ENCODE measurements at places on chromosomes 4 and X.

- no peak for DNase-seq
Measured at GRCh38 chrX:73289039-73289438, 74.4 kb upstream of the NAP1L2 start.

- no peak for DNase-seq
Measured at GRCh38 chr4:135510582-135510981, 1309.0 kb upstream of the PABPC4L start.

DNA sequence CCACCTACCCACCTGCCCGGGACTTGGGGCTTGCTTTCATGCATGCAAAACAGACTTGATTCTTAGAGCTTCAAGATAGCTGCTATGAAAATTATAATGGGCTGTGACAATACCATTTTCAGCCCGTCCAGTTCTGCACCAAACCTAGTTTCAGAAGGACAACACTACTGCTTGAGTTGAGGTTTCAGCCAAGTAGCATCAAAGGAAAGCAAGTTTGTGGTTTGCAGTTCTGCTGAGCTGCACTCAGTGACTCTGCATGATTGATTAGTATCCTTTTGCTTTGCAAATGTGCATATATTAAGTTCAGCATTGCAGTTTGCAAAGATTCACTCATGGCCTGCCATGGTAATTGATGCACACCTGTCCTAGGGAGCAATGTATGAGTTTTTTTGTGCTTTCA, 442.7 kb downstream of the RPA4 start:
- no peak for DNase-seq

GRCh38 chr4:125091-125771, 930 bp downstream of the ZNF718 start:
- DNase-seq: no peak

- no peak for DNase-seq
Measured at GRCh38 chrX:9913146-9913433, 54.1 kb upstream of the CLDN34 start.

DNA sequence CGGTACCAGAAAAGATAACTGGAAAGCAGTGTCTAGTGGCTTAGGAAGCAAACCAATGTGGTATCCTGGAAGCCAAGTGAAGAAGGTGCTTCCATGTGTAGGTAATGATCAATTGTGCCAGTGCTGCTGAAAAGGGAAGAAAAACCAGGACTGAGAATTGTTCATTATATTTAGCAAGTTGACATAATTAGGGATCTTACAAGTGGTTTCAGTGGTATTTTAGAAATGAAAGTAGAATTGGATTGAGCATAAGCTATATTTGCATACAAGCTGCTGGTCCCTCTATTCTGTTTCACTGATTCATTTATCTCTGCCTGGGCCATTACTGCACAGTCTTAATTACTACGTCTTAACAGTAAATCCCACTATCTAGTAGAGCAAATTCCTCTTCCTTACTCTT, 32.3 kb downstream of the PRDM8 start:
- DNase-seq: no peak

GRCh38 chrX:119516157-119516702, 48.0 kb downstream of the SLC25A5 start:
- DNase-seq: peak; percentile 63

- DNase-seq: peak; percentile 10
Measured at GRCh38 chr4:123588631-123589241, 192.1 kb downstream of the SPRY1 start.

GRCh38 chrX:20244931-20245330, 21.8 kb downstream of the RPS6KA3 start:
- DNase-seq: no peak

- DNase-seq: no peak
Measured at GRCh38 chrX:68877606-68878005, 48.8 kb downstream of the EFNB1 start.

DNA sequence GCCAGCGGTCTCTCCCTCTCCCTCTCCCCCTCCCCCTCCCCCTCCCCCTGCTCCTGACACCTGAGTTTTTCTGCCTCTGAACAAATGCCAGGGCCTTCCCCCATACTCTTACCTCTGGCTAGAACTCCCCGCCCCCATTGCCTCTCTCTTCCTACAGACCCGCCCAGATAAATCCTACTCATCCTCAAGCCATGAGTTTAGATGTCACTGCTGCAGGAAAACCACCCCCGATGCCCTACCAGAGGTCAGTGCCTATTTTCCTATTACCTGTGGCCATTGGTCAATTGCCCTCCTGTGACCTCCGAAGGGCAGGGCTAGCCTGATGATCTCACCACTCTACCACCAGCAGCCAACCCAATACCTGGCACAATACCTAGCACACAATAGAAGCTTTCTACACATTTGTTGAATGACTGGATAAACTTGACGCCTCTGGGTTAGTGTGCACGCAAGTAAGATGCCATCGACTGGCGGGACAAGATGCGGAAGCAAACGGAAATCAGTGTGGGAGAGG, 43.7 kb downstream of the SLC2A9 start:
- no peak for DNase-seq

DNA sequence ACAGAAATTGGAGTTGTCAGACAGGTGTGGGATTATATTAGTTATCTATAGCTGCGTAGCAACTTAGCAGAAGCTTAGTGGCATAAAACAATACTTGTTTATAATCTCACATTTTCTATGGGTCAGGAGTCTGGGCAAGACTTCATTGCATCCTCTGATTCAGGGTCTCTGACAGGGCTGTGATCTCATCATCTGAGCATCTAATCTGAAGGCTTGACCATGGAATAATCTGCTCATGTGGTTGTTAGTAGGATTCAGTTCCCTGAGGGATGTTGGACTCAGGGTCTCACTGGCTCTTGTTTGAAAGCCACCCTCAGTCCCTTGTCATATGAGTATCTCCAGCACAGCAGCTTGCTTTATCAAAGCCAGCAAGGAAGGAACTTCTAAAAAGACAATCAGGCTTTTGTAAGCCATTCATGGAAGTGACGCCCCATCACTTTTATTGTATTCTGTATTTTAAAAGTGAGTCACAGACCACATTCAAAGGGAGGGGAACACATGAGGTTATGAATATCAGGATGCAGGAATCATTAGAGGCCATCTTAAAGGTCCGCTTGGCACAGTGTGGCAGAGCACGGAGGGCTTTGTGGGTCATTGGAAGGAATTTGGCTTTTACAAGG, 37.2 kb upstream of the FAM9B start:
- DNase-seq: no peak

- DNase-seq: peak; percentile 40
Measured at GRCh38 chr4:186037692-186038658, 31.0 kb upstream of the TLR3 start.

GRCh38 chrX:44731160-44731559, 112.7 kb upstream of the DUSP21 start:
- DNase-seq: peak; percentile 57

DNA sequence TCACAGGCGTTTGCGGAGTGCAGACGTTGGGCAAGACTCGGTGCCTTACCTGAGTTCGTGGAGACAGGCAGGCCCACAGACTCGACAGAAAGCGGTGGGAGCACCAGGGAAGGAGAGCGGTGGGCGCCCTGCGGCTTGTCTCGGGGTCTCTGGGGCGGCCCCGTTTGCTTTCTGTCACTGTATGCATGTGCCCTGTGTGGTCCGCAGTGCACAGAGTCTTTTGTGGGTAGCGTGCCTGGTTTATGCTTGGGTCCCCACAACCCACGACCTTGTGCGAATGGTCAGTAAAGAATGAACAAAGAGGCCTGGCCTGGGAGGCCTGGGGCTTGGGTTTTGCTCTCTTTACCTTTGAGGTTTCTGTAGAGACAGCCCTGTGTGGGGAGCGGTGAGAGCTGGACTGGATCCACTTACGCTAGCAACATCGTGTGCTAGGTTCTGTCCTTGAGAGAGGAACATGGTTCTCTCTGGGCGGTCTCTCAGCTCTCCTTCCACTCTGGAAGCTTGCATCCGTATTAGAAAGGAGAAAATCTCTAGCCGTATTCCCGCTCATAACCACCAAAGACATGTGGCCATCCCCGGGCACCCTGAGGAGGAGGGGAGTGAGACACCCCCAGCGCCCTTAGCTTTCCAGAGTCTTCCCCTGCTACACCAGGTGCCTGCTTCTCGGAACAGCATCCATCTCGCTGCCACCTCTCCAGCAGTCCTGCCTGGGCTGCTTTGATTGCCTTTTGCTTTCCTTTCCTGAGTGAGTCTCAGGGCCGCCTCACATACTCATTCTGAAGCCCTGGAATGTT, 1.2 kb downstream of the TADA2B start:
- DNase-seq: no peak

- DNase-seq: no peak
Measured at GRCh38 chr4:14138106-14138505, 510.6 kb upstream of the BOD1L1 start.

GRCh38 chr4:48967631-48968030, 18.4 kb upstream of the CWH43 start:
- DNase-seq: peak; percentile 22

- peak; percentile 11 for DNase-seq
Measured at GRCh38 chr4:108492816-108493595, 127.4 kb upstream of the RPL34 start.

GRCh38 chr4:127505203-127505602, 127.6 kb upstream of the INTU start:
- peak; percentile 24 for DNase-seq

DNA sequence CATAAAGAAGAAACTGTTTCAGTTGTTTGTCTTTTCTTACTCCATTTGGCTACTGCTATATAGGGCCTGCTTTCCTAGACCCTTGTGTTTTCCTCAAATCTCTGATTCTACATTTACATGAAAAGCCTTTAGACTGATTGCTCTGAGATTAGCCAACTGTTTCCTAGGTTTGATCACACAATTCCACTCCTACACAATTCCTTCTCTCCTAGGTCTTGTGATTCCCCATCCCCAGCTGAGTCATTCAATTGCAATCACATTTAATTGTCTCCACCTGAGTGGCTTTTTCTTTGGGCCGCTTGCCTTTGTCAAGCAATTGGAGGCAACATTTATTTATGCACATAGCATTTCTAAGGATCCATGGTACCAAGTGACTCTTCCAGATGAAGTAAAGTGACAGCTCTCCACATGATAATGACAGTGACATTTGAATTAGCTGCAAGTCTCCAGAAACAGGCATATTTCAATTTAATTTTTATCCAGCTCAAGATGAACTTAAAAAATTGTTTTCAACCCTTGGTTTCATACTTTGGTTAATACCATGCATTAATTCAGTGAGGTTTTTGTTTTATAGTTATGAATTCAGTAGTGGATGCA, 35.8 kb downstream of the ATXN3L start:
- DNase-seq: peak; percentile 49

GRCh38 chr4:154024097-154024694, 235.3 kb upstream of the SFRP2 start:
- no peak for DNase-seq

- no peak for DNase-seq
Measured at GRCh38 chrX:28591542-28591941, 4.3 kb downstream of the IL1RAPL1 start.

DNA sequence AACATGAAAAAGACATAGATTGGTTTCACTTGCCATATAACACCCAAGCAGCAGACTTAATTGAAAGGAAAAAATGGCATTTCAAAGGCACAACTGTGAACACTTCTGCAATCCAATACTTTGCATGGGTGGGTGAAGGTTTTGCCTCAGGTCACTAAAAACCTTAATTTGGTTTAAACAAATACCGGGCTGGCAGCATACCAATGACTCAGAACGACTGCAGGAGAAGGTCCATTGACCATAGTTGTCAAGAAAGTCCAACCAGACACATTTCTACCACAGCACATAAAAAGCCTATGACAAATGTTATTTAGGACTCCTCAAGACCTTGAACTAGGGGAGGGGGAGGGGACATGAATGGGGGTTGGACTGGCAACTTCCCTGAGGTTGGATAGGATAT, 183.6 kb upstream of the TRPC5 start:
- no peak for DNase-seq

DNA sequence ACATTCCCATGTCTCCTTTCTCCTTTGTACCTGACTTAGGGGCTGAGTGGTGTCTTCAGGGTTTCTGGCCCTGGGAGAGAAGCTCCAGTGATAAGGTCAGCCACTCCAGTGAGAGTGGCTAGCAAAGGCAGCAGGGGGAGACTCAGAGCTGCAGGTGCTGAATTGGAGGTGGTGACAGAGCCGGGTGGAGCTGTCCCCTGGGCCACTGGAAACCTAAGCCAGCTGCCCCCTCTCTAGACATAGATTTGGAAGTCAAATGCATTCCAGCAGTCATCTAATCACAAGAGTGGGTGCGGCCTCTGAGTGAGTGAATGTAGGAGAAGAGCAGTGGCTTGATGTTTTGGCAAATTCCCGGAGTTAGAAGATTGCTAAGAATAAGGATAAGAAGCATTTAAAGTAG, 28.5 kb downstream of the TRIM2 start:
- no peak for DNase-seq

- no peak for DNase-seq
Measured at GRCh38 chrX:63713526-63713925, 71.5 kb downstream of the ARHGEF9 start.

DNA sequence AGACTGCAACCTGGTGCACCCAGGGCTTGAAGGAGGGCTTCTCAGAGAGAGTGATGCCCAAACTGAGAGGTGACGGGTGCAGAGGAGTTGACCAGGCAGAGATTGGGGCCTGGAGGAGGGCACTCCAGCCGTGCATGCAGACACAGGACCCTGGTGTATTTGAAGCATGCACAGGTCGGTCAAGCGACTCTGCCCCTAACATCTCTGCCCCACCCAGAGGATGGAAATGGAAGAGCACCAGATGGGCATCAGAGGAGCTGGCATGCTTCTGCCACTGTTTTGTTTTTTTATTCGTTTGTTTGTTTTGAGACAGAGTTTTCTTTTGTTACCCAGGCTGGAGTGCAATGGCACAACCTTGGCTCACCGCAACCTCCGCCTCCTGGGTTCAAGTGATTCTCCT, 320.9 kb downstream of the EVC2 start:
- DNase-seq: no peak

DNA sequence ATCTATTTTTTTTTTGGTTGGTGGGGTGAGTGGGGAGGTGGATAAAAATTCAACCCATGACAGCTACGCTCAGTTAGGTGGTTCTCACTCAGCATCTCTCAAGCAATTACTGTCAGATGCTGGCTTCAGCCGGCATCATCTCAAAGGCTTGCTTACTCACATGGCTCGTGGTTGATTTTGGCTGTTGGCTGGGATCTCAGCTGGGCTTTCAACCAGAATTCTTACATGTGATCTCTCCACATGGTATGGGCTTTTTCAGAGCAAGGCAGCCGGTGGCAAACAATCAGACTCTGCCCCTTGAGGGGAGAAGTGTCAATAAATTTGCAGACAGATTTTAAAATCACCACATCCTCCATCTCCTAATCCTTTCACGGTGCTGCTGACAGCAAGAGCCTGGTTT, 47.2 kb downstream of the SLC34A2 start:
- peak; percentile 2 for DNase-seq

DNA sequence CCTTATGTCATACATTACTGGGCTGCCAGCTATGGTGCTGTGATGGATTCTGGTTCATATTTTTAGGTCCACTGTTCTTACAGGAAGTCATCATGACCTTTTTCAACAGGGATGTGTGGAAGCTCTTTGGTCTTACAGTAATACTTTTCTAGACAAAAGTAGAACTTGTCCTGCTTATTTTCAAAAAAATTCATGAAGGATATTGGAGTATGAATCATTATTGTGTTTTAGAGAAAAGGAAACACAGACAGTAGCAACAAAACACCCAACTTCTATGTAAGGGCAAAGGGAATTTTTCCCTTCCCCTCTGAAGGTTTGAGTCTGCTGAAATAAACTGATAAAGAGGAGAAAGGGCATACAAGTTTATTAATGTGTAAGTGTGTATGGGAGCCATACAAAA, 54.7 kb upstream of the FAM9C start:
- no peak for DNase-seq

GRCh38 chr4:96767815-96768480, 928.1 kb downstream of the PDHA2 start:
- no peak for DNase-seq

- DNase-seq: peak; percentile 11
Measured at GRCh38 chr4:113057891-113058290, 8.4 kb downstream of the ANK2 start.

GRCh38 chr4:2341261-2341841, 77.1 kb downstream of the ZFYVE28 start:
- no peak for DNase-seq

All from HCEC 1CT (cell line).